ENCODE measurements at places on chromosomes 2 and 18. TPM values are rescaled to one million over a fixed set of nuclear protein-coding genes. Genes with fewer than 3 reads are reported as not detected.

The APCDD1 gene
- 110 TPM for total RNA-seq

The MYO5B gene
- 22.6 TPM for total RNA-seq

The SPEG gene
- total RNA-seq, result 28.2 TPM

DNA sequence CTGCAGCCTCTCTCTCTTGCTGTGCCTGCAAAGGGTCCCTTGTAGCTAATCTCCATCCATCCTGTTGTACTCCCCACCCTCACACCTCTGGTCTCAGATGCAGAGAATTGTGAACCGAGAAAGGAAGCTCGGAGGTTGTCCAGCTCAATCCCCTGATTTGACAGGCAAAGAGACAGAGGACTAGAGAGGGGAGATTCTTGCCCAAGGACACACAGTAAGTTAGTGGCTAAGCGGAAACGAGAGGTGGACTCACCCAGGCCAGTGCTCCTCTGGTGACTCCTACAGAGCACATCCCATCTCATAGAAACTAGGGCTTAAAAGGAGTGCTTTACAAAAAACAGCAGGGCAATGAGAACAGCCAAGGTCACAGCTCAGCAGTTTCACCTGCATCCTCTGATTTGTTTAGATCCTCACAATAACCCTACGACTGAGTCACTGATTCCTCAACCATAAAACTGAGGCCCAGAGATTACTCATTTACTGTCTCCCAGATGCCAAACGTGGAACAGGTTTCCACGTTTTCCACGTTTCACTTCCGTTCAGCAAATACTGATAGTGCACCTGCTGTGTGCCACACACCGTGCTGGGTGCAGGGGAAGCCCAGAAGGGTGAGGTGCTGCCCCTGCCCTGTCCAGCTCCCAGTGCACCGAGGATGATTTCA is 22.1 kb downstream of the EHD3 start:
- no peaks in the 10 kb centered on the region for H3K4me1 ChIP-seq
- DNase-seq, result no peak
- no peak overlapping the region for H3K4me3 ChIP-seq

DNA sequence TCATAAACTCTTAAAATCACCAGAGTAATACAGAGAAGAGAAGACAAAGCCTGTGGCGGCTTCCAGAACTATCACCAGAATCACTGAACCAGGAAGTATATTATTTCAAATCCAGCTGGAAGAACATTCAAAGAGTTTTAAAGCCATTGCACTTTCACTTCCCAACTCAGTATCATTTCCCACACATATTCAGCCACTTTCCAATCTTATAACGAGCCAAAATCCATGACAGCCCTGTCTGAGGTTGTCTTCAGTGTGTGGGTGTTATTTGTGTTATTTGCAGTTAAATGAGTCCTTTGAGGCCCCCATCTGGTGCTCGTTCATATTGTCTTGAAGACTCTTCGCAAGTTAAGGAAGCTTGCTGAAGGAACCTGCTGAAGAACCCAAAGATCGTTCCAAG is 559.9 kb downstream of the TSN start:
- no peaks in the 10 kb centered on the region for H3K36me3 ChIP-seq
- no peak overlapping the region for H3K4me3 ChIP-seq
- H3K27me3 ChIP-seq, result no peaks in the 10 kb centered on the region
- no peak for DNase-seq
- no peak overlapping the region for H3K27ac ChIP-seq
- no peaks in the 10 kb centered on the region for H3K4me1 ChIP-seq

- no peak for DNase-seq
- H3K36me3 ChIP-seq, result peaks cover 24% of the 10 kb centered on the region
- no peak overlapping the region for H3K4me3 ChIP-seq
- H3K4me1 ChIP-seq, result no peaks in the 10 kb centered on the region
These were observed 43.8 kb upstream of the DYSF start for GRCh38 chr2:71409611-71410010.

GRCh38 chr2:186570604-186571003 is 19.3 kb upstream of the ITGAV start:
- H3K4me3 ChIP-seq, result no peak overlapping the region
- no peak for DNase-seq
- H3K27ac ChIP-seq, result no peak overlapping the region
- peaks cover 5% of the 10 kb centered on the region for H3K4me1 ChIP-seq
- no peaks in the 10 kb centered on the region for H3K36me3 ChIP-seq

DNA sequence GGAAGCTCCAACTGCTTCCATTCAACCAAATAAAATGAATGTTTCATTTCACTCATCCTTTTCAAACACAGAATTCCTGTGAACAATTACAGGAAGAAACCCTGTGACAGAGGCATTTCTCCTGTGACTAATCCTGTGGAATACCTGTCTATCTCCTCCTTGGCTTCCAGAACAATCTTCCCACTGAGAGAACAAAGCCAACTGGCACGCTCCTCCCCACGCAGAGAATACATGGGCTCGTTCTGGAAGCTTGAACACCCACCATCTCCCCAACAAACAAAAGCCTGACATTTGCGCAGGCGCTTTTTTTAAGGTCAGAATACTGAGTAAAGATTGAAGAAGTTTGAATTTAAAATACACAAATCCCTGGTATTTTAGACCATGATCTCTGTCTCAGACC is 104.7 kb upstream of the SLC66A3 start:
- no peak overlapping the region for H3K27ac ChIP-seq
- no peaks in the 10 kb centered on the region for H3K36me3 ChIP-seq
- no peak for DNase-seq
- no peak overlapping the region for H3K4me3 ChIP-seq
- H3K4me1 ChIP-seq, result no peaks in the 10 kb centered on the region

DNA sequence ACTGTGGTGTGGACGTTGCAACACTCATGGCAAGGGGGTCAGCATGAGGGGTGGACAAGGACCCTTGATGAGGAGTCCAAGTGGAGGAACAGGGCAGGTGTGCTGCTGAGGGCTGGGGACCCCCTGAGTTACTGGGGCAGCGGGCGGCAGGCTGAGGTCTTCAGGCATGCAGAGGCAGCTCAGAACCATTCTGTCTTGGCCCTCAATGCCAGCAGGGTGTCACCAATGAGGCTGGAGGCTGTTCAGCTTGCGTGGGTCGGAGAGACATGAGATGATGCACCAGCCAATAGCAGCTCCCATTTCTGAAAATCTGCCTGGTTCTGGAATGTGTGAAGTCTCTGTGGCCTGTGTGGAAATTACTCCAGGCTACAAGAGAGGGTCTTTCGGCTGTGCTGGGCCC is 105.4 kb downstream of the INHBB start:
- no peaks in the 10 kb centered on the region for H3K4me1 ChIP-seq
- H3K36me3 ChIP-seq, result no peaks in the 10 kb centered on the region
- no peak overlapping the region for H3K27ac ChIP-seq
- H3K27me3 ChIP-seq, result no peaks in the 10 kb centered on the region
- no peak for DNase-seq

Measured in vagina (tissue), 2 donors.